ENCODE measurements at places on chromosomes 11 and 22. TPM values are rescaled to one million over a fixed set of nuclear protein-coding genes. Genes with fewer than 3 reads are reported as not detected.

CRYBB1 gene
- not detected for total RNA-seq

SHISA8 gene
- not detected for total RNA-seq

KRTAP5-1 gene
- total RNA-seq = not detected

ANGPTL5 gene
- 0.13 TPM for total RNA-seq

OSBP2 gene
- 10.8 TPM for total RNA-seq

UCP3 gene
- total RNA-seq = 0.80 TPM

SCGB1A1 gene
- not detected for total RNA-seq

RAB36 gene
- 3.3 TPM for total RNA-seq

KRTAP5-2 gene
- not detected for total RNA-seq

C11orf97 gene
- not detected for total RNA-seq

LRRC32 gene
- 36.3 TPM for total RNA-seq

TUT1 gene
- 12.6 TPM for total RNA-seq

MS4A1 gene
- total RNA-seq = not detected

C11orf91 gene
- total RNA-seq = 0.27 TPM

TEX54 gene
- not detected for total RNA-seq

FBXO7 gene
- total RNA-seq = 93.6 TPM

GAL3ST3 gene
- 0.36 TPM for total RNA-seq

TMEM218 gene
- 21.0 TPM for total RNA-seq

PIH1D2 gene
- 1.6 TPM for total RNA-seq

ANO5 gene
- total RNA-seq = 8.4 TPM

PLAAT5 gene
- total RNA-seq = not detected

OR10A5 gene
- not detected for total RNA-seq

MTA2 gene
- total RNA-seq = 203 TPM

SLC17A6 gene
- total RNA-seq = not detected

EXPH5 gene
- total RNA-seq = 0.22 TPM

UPB1 gene
- 0.40 TPM for total RNA-seq

TPCN2 gene
- total RNA-seq = 11.7 TPM

TRIM22 gene
- total RNA-seq = 115 TPM

TTLL8 gene
- total RNA-seq = not detected

TEAD1 gene
- 54.3 TPM for total RNA-seq

MYH9 gene
- total RNA-seq = 1,025 TPM

MOV10L1 gene
- 44.9 TPM for total RNA-seq

DTX4 gene
- total RNA-seq = 0.14 TPM

OTOG gene
- total RNA-seq = not detected

CD3E gene
- not detected for total RNA-seq

CALCB gene
- not detected for total RNA-seq

CCDC73 gene
- not detected for total RNA-seq

SMIM35 gene
- total RNA-seq = not detected

USH1C gene
- not detected for total RNA-seq

FOLR1 gene
- not detected for total RNA-seq

TRIM48 gene
- total RNA-seq = not detected

RASD2 gene
- total RNA-seq = not detected

ESAM gene
- 154 TPM for total RNA-seq

MRGPRE gene
- total RNA-seq = not detected

RFPL2 gene
- total RNA-seq = not detected

LMNTD2 gene
- total RNA-seq = 0.57 TPM

SLC22A25 gene
- total RNA-seq = not detected

F2 gene
- total RNA-seq = not detected
